ENCODE measurements at places on chromosomes 16 and 17.

DNA sequence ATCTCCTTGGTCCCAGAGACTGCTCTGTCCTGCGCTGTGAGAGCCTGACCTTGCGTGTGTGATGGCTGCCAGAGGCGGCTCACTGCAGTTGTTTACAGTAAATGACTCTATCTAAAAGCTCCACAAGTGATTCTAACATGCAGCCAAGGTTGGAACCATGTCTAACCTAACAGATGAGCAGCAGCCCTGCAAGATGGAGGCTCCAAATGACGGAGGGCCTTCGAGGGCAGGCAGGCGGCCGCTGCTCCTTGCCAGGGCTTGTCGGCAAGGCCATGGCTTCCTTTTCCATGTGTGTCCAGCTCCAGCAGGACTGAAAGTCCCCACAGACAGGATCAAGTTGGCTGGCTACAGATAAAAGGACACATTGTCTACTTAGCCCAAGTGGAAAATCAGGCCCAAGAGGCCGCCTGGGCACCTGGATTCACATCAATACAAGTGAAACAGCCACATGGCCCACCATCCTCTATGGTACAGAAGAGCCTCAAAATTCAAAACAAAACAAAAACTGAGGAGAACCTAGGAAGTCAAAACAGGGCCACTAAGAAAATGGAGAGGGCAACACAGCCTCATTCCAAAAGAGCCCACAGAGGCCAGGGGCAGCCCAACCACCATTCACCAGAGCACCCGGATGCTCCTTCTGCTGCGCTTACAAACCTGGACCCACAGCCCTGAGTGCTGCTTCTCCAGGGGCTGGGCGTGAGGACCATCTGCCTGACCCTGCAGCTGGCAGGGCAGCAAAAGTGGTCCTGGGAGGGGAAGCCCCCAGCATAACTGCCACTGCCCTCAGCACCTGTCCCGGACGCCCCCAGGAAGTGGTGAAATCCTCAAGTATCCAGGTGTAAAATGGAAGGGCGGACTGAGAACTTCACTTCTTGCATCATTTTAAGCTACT, 65.0 kb downstream of the AMFR start:
- H3K27ac ChIP-seq = no peak overlapping the region
- peaks cover 19% of the 10 kb centered on the region for H3K4me1 ChIP-seq

- no peaks in the 10 kb centered on the region for H3K4me1 ChIP-seq
- no peak overlapping the region for H3K4me3 ChIP-seq
- no peaks in the 10 kb centered on the region for H3K36me3 ChIP-seq
- no peak overlapping the region for H3K27ac ChIP-seq
- no peaks in the 10 kb centered on the region for H3K27me3 ChIP-seq
Measured at GRCh38 chr16:54067322-54068065, 219.1 kb downstream of the IRX3 start.

DNA sequence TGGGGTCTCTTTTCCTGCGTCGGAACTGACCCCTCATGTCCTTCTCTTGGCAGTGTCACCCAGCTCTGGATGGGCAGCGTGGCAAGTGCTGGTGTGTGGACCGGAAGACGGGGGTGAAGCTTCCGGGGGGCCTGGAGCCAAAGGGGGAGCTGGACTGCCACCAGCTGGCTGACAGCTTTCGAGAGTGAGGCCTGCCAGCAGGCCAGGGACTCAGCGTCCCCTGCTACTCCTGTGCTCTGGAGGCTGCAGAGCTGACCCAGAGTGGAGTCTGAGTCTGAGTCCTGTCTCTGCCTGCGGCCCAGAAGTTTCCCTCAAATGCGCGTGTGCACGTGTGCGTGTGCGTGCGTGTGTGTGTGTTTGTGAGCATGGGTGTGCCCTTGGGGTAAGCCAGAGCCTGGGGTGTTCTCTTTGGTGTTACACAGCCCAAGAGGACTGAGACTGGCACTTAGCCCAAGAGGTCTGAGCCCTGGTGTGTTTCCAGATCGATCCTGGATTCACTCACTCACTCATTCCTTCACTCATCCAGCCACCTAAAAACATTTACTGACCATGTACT, 13.2 kb downstream of the IGFBP4 start:
- no peak overlapping the region for H3K27ac ChIP-seq
- H3K36me3 ChIP-seq = no peaks in the 10 kb centered on the region
- no peaks in the 10 kb centered on the region for H3K27me3 ChIP-seq
- DNase-seq = no peak
- H3K4me1 ChIP-seq = no peaks in the 10 kb centered on the region
- H3K4me3 ChIP-seq = no peak overlapping the region

DNA sequence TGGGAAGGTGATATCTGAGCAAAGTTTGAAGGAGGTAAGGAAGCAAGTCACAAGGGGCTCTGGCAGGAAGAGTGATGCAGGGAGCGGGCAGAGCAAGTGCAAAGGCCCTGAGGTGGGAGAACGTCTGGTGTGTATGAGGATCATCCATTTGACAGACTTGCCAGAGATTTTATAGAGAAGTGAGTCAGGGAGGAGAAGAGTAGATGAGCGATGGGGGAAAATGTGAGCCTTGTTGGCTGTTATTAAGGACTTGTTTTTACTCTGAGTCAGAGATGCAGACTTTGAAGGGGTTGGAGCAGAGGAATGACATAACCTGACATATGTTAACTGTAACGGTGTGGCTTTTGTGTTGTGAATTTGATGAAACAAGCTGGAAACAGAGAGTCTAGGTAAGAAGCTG, 3.5 kb upstream of the CLEC10A start:
- no peak overlapping the region for H3K4me3 ChIP-seq
- no peak for DNase-seq
- H3K27me3 ChIP-seq = no peaks in the 10 kb centered on the region
- no peak overlapping the region for H3K27ac ChIP-seq
- peaks cover 27% of the 10 kb centered on the region for H3K4me1 ChIP-seq
- H3K36me3 ChIP-seq = no peaks in the 10 kb centered on the region

- no peaks in the 10 kb centered on the region for H3K4me1 ChIP-seq
- no peaks in the 10 kb centered on the region for H3K27me3 ChIP-seq
- no peak for DNase-seq
- no peaks in the 10 kb centered on the region for H3K36me3 ChIP-seq
- no peak overlapping the region for H3K4me3 ChIP-seq
- no peak overlapping the region for H3K27ac ChIP-seq
Measured at GRCh38 chr17:47956791-47957590, 692 bp downstream of the PRR15L start.

GRCh38 chr16:84299734-84300440, 5.2 kb downstream of the WFDC1 start:
- H3K36me3 ChIP-seq = no peaks in the 10 kb centered on the region
- H3K4me3 ChIP-seq = no peak overlapping the region
- peaks cover 19% of the 10 kb centered on the region for H3K27me3 ChIP-seq
- H3K4me1 ChIP-seq = no peaks in the 10 kb centered on the region
- DNase-seq = peak; percentile 44

All from natural killer cell treated with Interleukin-12 subunit alpha and Interleukin-12 subunit beta and Interleukin-15 and Interleukin-18, amount 100 ng/mL, for 72 hours (primary cell).